Progenitor cell of endocrine pancreas (in vitro differentiated cells): ENCODE measurements at places on chromosomes 11 and 22. TPM values are rescaled to one million over a fixed set of nuclear protein-coding genes. Genes with fewer than 3 reads are reported as not detected.

The MUC2 gene
- total RNA-seq, result not detected in 2 replicates

The C11orf87 gene
- 1.4 and 2.0 TPM in 2 replicates for total RNA-seq

The NXPE2 gene
- total RNA-seq, result 0.19 TPM in 1 of 2 replicates, not detected in the other

The OR51B4 gene
- not detected in 2 replicates for total RNA-seq

The FOLR2 gene
- total RNA-seq, result not detected in 2 replicates

The YPEL1 gene
- 24.9 and 30.5 TPM in 2 replicates for total RNA-seq

The MUC5AC gene
- 0.02 TPM in 1 of 2 replicates, not detected in the other for total RNA-seq

The GAS2 gene
- total RNA-seq, result 14.5 and 16.0 TPM in 2 replicates

The PTPRCAP gene
- total RNA-seq, result 0.73 and 2.3 TPM in 2 replicates

The SLC22A6 gene
- not detected in 2 replicates for total RNA-seq

The HTR3A gene
- total RNA-seq, result not detected in 2 replicates

The GAB4 gene
- total RNA-seq, result not detected in 2 replicates

The HTATIP2 gene
- total RNA-seq, result 21.4 and 22.2 TPM in 2 replicates

The TRIM21 gene
- total RNA-seq, result 11.4 and 11.9 TPM in 2 replicates

The BRSK2 gene
- 49.2 and 53.2 TPM in 2 replicates for total RNA-seq

The ZP1 gene
- not detected in 2 replicates for total RNA-seq

The FXYD6 gene
- total RNA-seq, result 26.1 and 28.5 TPM in 2 replicates

The NOX4 gene
- total RNA-seq, result 6.7 and 7.9 TPM in 2 replicates

The WNT11 gene
- 1.5 and 1.7 TPM in 2 replicates for total RNA-seq

The PLAAT2 gene
- total RNA-seq, result not detected in 2 replicates

The TMEM45B gene
- 1.4 and 1.5 TPM in 2 replicates for total RNA-seq

The IL18 gene
- total RNA-seq, result 1.4 and 2.9 TPM in 2 replicates

The ZNF280B gene
- 7.0 and 7.3 TPM in 2 replicates for total RNA-seq

The BCR gene
- 102 and 106 TPM in 2 replicates for total RNA-seq

The CCDC188 gene
- 3.3 and 4.0 TPM in 2 replicates for total RNA-seq

The MIAT gene
- 1.3 and 1.4 TPM in 2 replicates for total RNA-seq

The LDLRAD3 gene
- 19.6 and 22.8 TPM in 2 replicates for total RNA-seq

The KCNA4 gene
- 0.27 and 0.53 TPM in 2 replicates for total RNA-seq

The OR8D4 gene
- 0.24 and 0.58 TPM in 2 replicates for total RNA-seq

The KCTD21 gene
- 7.4 and 10.1 TPM in 2 replicates for total RNA-seq

The APOC3 gene
- total RNA-seq, result 14.9 and 16.3 TPM in 2 replicates
